ENCODE measurements at places on chromosomes 6 and 20.
A peak's percentile ranks its signal among the peaks of the same experiment; 100 is the strongest.

GRCh38 chr6:144543006-144543871 is 258.1 kb downstream of the UTRN start:
- peak; percentile 28 for DNase-seq

DNA sequence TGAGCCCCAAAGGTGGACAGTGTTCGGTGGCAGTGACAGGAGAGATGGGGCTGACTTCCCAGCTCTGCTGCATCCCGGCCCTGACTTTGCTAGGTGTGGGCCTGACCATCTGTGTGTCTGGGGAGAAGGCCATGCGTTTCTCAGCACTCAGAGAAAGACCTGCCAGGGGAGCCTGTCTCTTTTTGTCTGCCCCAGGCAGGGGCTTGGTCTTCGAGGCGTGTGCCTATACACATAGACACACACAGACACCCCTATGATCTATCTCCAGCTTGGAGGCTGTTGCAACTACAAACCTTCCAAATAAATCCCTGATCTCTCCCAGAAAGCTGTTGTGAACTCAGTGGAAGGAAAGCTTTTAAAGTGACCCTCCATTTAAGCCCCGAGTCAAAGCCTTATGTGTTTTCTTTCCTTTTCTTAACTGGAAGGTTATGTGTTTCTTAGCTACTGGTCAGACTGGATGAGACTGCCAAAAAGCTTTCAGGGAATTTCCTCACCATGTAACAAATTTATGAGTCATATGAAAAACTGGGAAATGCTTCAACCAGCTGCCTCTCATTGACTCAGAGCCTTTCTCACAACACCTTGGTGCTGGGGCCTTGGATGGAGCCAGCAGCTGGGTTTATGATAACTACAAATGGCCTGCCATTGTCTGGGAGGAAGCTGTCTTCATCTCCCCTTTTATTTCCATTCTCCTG is 102.6 kb downstream of the CDC5L start:
- DNase-seq: no peak

- no peak for DNase-seq
Observed at GRCh38 chr6:113317442-113317841, 539.7 kb upstream of the MARCKS start.

DNA sequence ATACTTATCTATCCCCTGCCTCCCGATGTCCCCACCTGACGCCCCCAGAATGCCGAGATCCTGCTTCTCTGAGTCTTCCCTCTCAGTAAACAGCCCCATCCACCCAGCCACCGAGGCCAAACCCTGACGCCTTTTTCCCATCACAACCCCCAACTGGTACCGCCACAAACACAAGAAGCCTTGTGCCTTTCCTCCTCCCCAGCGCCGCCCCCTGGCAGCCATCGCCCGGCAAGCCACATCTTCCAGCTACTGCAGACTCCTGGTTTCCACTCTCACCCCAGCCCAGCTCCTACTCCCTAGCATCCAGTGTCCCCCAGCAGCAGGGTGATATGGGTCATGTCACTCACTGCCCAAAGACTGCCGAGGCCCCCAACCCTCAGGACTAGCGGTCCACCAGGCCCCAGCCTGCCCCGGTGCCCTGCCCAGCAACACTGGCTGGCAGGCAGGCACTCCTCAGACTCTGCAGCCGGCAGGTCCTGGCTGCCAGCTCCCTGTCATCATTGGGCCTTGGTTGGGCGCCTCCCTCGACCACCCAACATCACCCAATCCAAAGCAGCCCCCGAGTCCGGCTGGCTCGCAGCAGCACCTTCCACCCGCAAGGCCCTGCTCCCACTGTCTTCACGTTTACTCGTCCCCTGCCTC is 11.2 kb downstream of the TCFL5 start:
- peak; percentile 45 for DNase-seq

- DNase-seq: no peak
Observed at GRCh38 chr6:152588456-152588855, 48.7 kb downstream of the SYNE1 start.

- no peak for DNase-seq
Observed at GRCh38 chr6:137681445-137682009, 185.5 kb upstream of the TNFAIP3 start.

DNA sequence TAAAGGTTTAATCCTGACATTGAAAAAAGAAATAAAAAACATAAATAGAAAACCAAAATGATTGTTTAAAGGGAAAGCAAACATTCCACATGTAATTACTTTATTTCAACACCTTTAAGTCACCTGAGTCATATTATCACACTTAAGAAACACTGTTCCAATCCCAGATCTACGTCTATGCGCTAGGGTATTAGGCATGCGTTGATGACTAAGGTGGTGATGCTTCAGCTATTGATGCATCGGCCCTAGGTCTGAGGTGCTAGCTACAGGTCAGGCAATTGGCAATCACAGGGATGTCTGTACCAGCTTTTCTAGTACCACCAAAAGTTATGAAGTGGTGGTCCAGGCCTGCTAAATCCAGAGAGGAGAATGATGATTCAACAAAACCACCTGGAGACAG is 97.7 kb upstream of the BCLAF1 start:
- DNase-seq: no peak

GRCh38 chr6:20186981-20187380 is 25.3 kb downstream of the MBOAT1 start:
- DNase-seq: no peak

GRCh38 chr6:158002249-158002950 is 20.7 kb downstream of the SYNJ2 start:
- no peak for DNase-seq

GRCh38 chr6:18444111-18444510 is 57.0 kb downstream of the RNF144B start:
- DNase-seq: no peak

DNA sequence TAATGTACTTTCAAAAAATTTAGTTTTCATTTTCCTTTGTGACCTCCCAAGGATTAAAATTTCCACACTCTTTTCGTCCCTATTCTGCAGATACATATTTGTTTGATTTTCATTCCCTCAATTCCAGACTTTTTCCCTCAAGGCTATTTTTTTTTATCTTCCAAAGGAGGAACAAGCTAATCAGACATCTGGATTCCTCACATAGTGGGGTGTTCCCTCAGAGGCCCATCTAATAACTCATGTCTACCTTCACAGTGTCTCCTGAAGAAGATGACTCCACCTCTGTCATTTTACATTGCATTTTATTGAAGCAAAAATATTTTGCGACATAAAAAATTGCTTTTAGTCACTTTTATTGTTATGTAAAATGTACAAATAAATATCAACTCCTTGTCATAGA is 122.2 kb downstream of the RFPL4B start:
- DNase-seq: no peak

DNA sequence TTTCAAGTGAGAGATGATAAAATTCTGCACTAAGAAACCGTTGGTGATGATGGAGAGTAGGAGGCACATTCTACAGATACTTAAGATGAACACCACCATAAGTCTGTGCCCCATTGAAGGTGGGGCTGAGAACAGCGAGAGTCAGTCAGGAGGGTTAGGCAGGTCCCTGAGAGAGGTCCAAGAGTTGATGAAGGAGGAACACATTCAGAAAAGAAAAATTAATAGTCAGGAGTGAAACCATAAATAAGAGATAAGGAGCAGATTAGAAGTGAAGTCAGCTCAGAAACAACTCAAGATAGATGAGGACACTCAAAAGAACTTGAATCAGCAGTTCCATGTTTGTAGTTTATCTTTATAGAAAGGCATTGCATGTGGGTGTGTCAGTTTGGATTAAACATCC is 727.2 kb upstream of the MARCKS start:
- no peak for DNase-seq

GRCh38 chr6:40349123-40349900 is 237.9 kb downstream of the LRFN2 start:
- DNase-seq: no peak
